ENCODE measurements at places on chromosomes 7 and 10.

GRCh38 chr7:128247108-128247507, 6.0 kb downstream of the LEP start:
- DNase-seq: no peak

GRCh38 chr10:93225938-93226337, 152.2 kb downstream of the CYP26A1 start:
- DNase-seq: no peak

DNA sequence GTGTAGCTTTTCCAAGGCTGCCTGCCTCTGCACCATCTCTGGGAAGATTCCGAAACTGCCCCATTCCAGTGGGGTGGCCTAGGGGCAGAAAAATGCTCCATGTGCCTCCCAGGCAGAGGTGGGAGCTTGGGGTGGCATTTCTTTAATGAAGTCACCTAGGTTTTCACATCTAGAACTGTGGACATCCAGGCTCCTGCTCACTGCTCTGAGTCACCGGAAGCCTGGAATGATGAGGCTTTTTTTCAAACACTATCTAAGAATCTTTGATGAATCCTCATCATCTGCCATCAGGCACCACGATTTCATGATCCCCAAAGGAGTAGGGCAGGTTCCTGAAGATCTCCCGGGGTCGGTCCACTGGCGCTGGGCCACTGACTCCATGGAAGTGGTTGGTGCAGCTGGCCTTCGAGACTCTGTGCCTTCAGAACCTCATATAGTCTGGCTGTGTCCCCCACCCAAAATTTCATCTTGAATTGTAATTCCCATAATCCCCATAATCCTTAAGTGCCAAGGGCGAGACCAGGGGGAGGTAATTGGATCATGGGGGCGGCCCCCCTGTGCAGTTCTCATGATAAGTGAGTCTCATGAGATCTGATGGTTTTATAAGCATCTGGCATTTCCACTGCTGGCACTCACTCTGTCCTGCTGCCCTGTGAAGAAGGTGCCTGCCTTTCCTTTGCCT, 37.1 kb downstream of the MTURN start:
- DNase-seq: no peak

DNA sequence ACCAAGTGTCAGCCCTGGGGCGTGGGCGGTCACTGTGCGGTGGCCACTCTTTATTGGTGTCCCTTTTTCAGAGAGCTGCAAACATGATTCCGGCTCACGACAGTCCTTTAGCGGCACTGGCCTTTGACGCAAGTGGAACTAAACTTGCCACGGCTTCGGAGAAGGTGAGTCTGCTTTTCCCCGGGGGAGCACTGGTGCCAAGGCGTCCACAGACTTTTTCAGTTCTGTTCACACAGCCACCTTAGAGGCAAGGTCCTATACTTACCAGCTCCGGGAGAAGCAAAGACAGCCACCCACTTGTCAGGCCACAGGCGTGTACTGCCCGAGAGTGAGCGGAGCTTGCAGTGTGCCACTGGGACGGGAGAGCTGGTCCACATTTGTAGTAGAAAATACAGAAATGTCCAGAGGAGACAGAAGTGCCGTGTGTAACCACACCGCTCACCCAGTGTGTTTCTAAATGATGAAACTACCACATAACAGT, 27.9 kb downstream of the WIPI2 start:
- DNase-seq: no peak

DNA sequence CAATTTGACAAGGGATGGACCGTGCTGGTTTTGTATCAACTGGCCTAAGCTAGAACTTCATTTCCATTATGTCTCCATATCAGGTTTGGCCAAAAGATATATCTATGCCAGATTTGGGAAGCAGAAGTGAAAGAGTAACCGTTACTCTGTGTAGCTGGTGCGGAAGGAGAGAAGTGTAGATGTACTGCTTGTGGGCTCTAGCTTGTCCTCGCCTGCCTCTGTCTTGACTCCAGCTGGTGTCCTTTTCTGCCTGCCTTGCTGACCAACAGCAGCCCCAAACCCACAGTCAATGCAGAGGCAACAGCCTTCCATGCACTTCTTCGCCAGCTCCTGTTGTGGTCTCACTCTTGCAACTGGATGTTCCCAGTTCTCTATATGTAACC, 128.5 kb downstream of the KIF20B start:
- no peak for DNase-seq

DNA sequence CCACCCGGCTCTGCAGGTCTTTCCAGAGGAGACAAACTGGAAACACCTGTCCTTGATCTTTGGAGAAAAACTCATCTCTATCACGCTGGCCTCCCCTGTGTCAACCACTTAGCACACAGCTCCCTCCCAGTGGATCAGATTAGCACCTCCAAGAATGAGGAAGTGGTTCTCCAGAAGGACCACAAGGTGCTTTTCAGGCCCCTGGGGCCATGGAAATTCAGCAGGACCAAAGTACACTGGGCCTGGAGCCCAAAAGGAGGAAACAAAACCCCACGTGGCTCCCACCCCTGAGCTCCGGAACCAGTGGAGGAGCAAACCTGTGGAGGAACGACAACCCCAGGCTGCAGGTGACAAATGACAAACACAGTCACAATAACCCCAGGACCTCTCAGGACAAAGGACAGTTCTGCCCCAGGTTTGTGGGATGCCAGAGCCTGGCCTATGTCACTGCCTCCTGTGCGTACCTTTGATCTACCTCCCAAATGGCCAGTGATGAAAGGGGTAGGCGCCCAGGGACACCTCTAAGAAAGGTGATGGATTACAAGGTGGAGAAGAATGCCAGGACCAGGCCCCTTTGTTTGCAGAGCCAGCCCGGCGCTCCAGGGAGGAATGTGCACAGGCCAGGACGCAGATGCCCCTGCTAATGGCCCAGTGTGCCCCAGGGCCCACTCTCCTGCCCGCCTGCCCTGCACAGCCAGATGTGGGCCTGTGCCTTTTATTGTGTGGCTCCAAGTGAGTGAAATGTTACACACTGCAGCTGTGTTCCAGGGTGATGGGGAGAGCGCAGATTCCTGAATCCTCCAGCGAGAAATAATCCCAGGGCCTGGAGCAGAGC, 5.7 kb downstream of the TNS3 start:
- no peak for DNase-seq

DNA sequence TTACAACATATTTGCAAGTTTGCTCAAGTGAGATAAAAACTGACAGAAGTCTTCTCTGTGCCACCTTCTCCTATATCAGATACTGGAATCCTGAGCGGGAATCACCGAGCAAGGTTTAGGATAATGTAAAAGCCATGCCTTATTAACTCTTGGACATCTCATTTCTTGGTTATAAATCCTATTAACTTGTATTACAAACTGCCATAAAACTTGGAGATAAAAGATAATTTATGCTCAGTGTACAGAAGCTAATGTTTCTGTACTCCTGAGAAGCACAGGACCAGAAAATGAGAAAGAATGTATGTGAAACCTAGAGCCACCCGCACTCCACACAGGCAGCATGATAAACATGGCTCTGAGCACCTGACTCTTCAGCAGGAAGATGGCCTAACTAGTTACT, 181.2 kb upstream of the NOBOX start:
- DNase-seq: no peak

- DNase-seq: peak; percentile 18
These were observed 4.1 kb downstream of the KNDC1 start for GRCh38 chr10:133163889-133164815.

GRCh38 chr7:154928136-154929005, 74.6 kb downstream of the PAXIP1 start:
- DNase-seq: peak; percentile 74

- no peak for DNase-seq
These were observed 22.9 kb upstream of the NANOS1 start for GRCh38 chr10:119006451-119007210.

GRCh38 chr10:116892907-116893685, 43.8 kb downstream of the ENO4 start:
- peak; percentile 7 for DNase-seq

Data from NCI-H187 (cell line).